ENCODE measurements at places on chromosomes 1 and 21. TPM values are rescaled to one million over a fixed set of nuclear protein-coding genes. Genes with fewer than 3 reads are reported as not detected.

TMEM269 gene
- not detected for total RNA-seq

DNA sequence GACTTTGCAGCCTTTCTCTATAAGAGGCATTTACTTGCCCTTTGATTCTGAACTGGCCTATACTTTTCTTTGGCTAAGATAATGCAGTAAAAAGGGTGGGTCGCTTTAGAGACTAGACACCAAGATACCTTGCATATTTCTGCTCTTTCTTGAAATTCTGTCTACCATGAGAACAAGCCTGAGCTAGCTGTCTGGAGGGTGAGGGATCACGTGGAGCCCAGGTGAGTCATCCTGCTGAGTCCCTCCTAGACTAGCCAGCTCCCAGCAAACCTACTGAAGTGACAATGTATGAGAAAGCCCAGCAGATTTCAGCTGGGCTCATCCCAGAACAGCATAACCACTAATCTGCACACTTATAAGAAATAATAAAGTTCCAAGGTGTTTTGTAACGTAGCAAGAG, 408.0 kb upstream of the KAZN start:
- peak; percentile 78 for DNase-seq

DNA sequence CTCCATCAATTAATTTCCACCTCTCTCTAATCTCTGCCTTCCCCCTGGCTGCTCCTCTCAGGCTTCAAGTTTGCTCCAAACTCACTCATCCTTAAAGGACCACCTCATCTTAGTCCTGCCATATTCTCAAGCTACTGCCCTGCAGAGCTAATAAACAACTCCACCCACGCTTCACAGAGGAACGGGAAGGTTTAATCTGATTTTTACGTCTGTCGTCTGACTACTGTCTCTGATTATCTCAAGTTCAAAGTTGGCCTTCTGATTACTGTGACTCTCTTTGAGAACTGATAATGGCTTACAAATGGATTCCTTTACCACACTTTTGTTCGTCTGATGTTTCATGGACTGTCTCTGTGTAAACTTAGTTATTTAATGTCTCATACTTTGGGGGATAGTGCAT, 7.6 kb upstream of the CPT2 start:
- no peak for DNase-seq

DNA sequence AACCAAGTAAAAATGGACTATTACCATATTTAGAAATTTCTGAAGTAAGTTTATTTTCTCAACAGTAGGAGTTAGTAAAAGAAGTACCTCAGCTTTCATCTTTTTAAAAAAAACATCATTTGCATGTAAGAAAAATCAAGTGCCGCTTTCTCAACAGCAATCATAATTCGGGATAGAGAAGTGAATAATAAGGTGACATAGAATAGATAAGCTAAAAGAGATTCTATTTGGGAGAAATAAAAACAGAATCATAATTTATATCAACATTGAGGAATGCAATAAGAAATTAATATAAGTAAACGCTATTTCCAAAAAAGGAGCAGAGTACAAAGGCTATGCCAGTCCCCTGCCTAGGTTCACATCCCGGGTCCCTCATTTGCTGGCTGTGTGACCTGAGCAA, 330.9 kb upstream of the GREM2 start:
- DNase-seq, result no peak

- DNase-seq, result no peak
Observed at GRCh38 chr1:160643138-160643537, 3.7 kb downstream of the SLAMF1 start.

- DNase-seq, result no peak
Observed at GRCh38 chr1:61797045-61797755, 54.9 kb downstream of the PATJ start.

FRRS1 gene
- 36.1 TPM for total RNA-seq

DNA sequence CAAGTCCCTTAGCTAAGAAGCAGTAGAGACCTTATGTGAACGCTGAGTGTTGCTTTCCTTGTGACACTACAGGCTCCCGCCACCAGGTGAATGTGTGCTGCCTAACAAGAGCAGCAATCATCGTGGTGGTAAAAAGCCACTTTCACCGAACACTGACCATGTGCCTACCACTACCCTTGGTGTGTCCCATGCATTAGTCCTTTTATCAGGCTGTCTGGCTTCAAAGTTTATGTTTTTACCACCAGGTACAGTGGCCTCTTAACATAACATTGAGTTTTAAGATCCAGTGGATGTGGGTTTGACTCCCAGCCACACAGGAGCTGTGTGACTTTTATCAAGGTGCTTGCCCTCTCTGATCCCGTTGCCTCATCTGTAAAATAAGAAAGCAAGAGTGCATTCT, 1.7 kb downstream of the C1QB start:
- DNase-seq, result no peak
